ENCODE measurements at places on chromosomes 1 and 21.

DNA sequence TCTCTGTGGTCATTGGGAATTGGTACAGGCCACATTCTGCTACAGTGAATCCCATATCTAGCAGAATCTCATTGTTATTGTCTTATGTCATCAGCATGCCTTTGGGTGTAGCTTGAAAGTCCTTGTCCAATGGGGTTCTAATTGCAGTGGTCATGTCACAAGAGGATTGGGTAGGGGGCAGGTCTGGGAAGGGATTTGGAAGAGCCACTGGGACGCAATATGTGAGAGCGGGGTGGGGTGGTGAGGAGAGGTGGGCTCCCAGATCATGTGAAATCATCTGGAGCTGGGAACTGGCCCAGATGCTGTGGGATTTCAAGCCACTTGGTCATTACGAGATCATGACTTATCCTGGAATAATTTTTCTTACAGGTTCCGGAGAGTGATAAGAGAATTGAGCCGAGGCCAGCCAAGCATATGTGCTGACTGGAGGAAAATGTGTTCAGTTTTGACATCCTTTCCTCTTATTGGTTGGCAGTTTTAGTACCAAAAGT, 16.3 kb downstream of the CNIH3 start:
- peak; percentile 50 for DNase-seq

DNA sequence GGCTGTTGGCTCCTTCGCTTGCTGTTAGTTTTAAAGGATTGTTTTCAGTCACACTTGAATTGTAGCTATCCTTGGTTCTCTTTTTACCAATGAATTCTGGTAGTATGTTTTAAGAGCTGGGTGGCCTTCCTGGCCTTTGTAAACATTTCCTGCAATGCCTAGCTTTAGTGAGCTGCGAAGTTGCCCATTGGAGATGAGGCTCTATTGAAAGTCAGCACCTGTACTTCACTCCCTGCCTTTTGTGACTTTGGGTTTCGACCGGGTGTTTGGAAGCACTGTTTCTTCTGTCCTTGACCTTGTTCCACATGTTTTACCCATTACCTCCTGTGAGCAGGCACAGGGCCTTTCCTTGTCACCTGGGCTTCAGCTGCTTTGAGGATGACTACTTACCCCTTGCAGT, 64.7 kb downstream of the DYRK1A start:
- DNase-seq = no peak

- no peak for DNase-seq
Observed at GRCh38 chr1:167878372-167879160, 35.4 kb downstream of the ADCY10 start.

DNA sequence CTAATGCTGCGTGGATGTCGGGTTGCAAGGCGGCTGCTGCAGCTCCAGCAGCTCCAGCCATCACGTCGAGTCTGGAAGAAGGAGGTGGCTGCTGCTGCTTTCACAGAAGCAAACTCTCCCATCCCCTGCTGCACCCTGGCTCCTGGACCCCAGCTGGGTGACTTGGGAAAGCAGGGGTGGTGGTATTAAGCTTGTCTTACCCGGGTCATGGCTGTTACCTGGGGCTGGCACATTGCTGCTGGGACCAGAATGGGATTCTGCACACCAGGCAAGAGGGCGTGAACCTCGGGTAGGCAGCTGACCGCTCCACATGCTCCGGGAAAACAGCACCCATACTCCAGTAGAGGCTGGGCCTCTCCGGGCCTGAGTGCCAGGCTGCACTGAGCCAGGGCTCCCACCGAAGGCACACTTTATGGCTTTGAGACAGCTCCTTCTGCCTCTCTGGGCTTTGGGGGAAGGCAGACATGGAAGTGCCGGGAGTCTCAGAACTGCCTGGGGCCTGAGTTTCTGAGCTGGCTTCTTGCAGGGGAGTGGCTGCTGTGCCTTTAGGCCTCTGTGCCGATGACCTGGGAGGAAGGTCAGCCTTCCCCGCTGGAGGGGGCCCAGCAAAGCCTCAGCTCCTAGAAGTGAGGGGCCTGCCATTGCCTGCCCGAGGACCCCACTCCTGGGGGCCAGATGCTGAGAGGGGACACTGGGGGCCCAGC, 1.2 kb downstream of the SMIM1 start:
- DNase-seq = no peak

DNA sequence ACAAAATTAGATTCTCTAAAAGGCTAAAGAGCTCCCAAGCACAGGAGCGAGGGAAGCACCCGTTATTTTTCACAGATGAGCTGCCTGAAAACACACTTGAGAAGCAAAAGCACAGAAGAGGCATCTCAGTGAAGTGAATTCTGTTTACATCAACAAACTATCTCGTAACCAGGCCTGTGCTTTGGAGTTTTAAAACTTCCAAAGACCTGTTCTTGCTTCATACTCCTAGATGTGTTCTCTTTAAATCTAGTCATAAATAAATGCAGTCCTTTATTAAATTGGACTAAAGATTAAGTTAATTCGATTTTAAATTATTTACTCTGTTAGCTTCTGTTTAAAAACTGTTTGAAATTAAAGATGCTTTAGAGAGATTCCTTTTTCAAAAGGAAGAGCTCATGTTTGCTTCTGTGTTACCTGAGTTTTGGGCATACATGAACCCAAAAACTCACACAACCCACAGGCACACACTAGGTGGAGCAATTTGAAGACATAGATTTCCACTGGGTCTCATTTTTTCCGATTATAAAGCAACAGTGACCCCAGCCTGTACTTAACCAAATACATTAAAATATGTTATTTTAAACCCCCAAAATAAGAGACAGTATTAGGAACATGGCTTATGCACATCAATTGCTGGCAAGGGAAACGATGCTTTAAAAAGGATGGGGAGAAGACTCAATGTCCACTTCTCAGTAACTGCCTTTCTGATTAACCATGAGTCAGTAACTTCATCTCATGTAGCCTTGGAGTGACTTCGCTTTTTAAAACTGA, 648.2 kb downstream of the SMYD3 start:
- no peak for DNase-seq

DNA sequence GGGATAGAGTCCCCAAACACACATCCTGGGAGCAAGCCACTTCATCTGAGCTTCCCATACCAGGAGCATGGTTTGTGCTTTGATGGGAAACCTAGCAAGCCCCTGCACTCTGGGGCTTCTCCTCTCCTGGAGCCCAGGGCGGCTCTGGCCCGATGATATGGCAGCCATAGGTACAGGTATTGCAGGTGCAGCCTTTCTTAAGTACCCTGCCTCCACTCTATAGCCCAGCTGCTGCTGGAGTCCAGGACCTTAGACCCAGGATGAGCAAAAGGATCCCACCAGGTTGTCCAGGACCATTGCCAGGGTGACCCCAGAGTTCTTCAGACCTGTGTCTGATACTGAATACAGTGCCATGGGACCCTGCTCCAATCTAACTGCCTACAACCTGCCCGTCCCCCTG, 4.2 kb downstream of the C1orf226 start:
- no peak for DNase-seq
